ENCODE measurements at places on chromosomes 6 and 20. TPM values are rescaled to one million over a fixed set of nuclear protein-coding genes. Genes with fewer than 3 reads are reported as not detected.

The ADTRP gene
- 2.2 TPM for total RNA-seq

The RAB5IF gene
- 39.1 TPM for total RNA-seq

The CDC5L gene
- 15.3 TPM for total RNA-seq

The ANKEF1 gene
- total RNA-seq = 1.7 TPM

The ALDH8A1 gene
- 0.09 TPM for total RNA-seq

The CPNE5 gene
- 0.47 TPM for total RNA-seq
